ENCODE measurements at places on chromosomes 7 and 10.

DNA sequence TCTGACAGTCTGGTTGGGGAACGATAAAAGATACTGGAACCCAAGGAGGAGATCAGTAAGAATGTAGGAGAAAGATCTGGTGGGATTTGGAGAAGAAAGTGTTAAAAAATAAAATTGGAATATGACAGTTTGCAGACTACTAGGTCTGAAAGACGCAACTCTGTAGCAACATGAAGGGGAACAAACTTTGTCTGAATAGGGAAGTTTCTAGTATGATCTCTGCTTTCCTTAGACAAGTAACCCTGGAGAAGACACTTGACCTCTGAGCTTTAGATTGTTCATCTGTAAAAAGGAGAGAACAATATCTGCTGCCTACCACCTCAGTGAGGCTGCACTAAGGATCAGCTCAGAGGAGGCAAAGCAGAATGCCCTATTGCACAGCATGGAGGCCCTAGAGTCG, 3.0 kb upstream of the PRSS1 start:
- no peak overlapping the region for H3K4me3 ChIP-seq
- H3K27me3 ChIP-seq: no peaks in the 10 kb centered on the region
- DNase-seq: no peak
- H3K36me3 ChIP-seq: no peaks in the 10 kb centered on the region
- H3K27ac ChIP-seq: no peak overlapping the region
- H3K4me1 ChIP-seq: no peaks in the 10 kb centered on the region

DNA sequence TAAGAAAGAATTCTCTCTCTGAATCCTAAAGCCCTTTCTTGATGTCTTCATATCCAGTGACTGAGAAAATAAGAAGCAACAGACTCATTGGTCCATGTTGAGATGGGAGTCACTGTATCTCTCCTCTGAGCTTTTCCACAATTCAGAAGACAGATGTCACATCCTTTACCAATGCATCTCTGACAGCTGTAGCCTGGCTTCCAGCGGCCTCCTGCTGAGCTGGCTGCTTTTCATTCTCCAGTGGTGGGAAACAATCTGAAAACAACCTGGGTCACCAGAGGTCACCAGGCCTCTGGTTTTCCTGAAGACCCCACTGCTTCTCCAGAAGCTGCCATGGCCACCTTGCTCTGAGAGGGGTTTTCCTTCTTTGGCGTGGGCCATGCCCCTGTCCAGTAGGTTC, 18.3 kb upstream of the RPA3 start:
- no peaks in the 10 kb centered on the region for H3K27me3 ChIP-seq
- H3K27ac ChIP-seq: no peak overlapping the region
- no peak for DNase-seq
- no peaks in the 10 kb centered on the region for H3K36me3 ChIP-seq
- H3K4me1 ChIP-seq: no peaks in the 10 kb centered on the region

GRCh38 chr10:660413-660969, 29.0 kb downstream of the DIP2C start:
- H3K4me1 ChIP-seq: peaks cover 3% of the 10 kb centered on the region
- peak overlapping the region; percentile 86 for H3K27ac ChIP-seq
- H3K36me3 ChIP-seq: peaks cover 3% of the 10 kb centered on the region
- DNase-seq: peak; percentile 13
- H3K4me3 ChIP-seq: no peak overlapping the region
- no peaks in the 10 kb centered on the region for H3K27me3 ChIP-seq

- H3K27ac ChIP-seq: peak overlapping the region; percentile 74
- peak overlapping the region; percentile 79 for H3K4me3 ChIP-seq
- peaks cover 11% of the 10 kb centered on the region for H3K36me3 ChIP-seq
- H3K4me1 ChIP-seq: peaks cover 7% of the 10 kb centered on the region
Measured at GRCh38 chr10:79347894-79348639, 798 bp downstream of the PPIF start.

GRCh38 chr10:100183481-100183880, 2.3 kb downstream of the ERLIN1 start:
- peaks cover 12% of the 10 kb centered on the region for H3K4me1 ChIP-seq
- H3K27me3 ChIP-seq: no peaks in the 10 kb centered on the region
- no peak overlapping the region for H3K4me3 ChIP-seq
- no peaks in the 10 kb centered on the region for H3K36me3 ChIP-seq
- peak; percentile 88 for DNase-seq

DNA sequence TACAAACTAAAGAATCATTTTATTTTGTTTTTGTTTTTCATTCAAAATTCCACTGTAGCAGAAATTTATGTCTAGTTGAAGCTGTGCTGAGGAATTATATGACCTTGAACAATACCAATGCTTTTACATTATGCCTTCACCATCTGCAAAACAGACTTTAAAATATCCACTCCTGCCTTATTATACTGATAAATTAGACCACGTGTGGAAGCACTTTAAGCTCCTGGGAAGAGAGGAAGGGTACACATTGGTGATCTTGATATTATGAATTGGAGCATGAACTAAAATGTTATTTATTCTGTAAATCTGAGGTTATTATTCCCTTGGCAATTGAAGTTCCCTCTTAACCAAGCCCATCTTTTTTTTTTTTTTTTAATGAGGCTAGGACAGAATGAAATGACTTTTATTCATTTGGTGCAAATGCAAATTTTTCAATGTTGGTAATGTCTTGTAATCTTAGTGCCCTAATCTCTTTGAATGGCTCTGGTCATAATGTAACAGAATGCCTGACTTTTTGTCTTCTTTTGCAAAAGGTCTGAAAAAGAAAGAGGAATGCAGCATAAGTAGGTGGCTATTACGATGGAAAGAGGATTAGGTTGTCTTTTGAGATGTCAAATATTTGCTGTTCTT, 139.9 kb upstream of the COBL start:
- H3K4me3 ChIP-seq: no peak overlapping the region
- H3K4me1 ChIP-seq: no peaks in the 10 kb centered on the region
- no peaks in the 10 kb centered on the region for H3K36me3 ChIP-seq
- no peak for DNase-seq
- H3K27ac ChIP-seq: no peak overlapping the region
- H3K27me3 ChIP-seq: no peaks in the 10 kb centered on the region

DNA sequence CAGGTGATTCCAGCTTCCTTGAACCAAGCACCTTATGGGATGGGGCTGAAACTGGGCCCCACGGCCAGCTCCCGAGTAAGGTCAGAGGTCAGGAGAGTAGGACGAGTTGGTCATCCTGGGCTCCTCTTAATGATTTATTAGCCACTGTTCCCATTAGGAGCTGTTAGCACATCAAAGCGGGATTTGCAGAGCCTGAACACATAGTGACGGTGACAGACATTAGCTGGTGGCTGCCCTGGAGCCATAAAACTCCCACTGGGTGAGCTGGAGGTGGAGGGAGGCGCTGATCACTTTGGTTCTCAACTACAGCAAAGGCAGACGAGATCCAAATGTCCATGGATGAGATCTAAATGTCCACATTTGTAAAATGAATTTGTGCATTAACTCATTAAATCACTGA, 48.1 kb downstream of the COL13A1 start:
- no peak overlapping the region for H3K27ac ChIP-seq
- no peaks in the 10 kb centered on the region for H3K27me3 ChIP-seq
- H3K4me1 ChIP-seq: no peaks in the 10 kb centered on the region

- no peak overlapping the region for H3K27ac ChIP-seq
- H3K4me3 ChIP-seq: no peak overlapping the region
- H3K4me1 ChIP-seq: no peaks in the 10 kb centered on the region
- no peak for DNase-seq
Measured at GRCh38 chr7:96080027-96080426, 241.9 kb downstream of the SLC25A13 start.

- H3K27me3 ChIP-seq: no peaks in the 10 kb centered on the region
- no peaks in the 10 kb centered on the region for H3K36me3 ChIP-seq
- no peak overlapping the region for H3K27ac ChIP-seq
- DNase-seq: no peak
Measured at GRCh38 chr7:51472873-51473272, 156.3 kb upstream of the COBL start.

GRCh38 chr7:115869190-115869589, 161.4 kb downstream of the TFEC start:
- no peak overlapping the region for H3K27ac ChIP-seq
- no peak overlapping the region for H3K4me3 ChIP-seq
- DNase-seq: no peak
- H3K4me1 ChIP-seq: no peaks in the 10 kb centered on the region

DNA sequence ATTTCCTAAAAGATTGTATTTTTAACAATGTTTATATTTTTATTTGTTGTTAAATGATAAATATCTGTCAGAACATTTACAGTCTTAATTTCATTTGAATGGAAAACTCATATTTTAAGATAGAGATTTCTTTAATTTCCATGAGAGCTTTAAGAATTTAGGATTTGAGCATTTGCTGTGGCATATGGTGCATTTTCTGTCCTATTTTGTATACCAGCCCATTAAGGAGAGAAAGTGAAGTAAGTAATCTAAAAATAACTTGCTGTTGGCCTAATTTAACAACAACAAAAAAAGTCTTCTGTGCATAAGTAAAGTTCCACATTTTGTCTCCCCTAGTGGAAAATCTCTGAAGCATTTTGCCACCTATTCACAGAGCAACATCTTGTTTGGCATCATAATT, 190.9 kb upstream of the PPP1R3A start:
- no peak for DNase-seq

DNA sequence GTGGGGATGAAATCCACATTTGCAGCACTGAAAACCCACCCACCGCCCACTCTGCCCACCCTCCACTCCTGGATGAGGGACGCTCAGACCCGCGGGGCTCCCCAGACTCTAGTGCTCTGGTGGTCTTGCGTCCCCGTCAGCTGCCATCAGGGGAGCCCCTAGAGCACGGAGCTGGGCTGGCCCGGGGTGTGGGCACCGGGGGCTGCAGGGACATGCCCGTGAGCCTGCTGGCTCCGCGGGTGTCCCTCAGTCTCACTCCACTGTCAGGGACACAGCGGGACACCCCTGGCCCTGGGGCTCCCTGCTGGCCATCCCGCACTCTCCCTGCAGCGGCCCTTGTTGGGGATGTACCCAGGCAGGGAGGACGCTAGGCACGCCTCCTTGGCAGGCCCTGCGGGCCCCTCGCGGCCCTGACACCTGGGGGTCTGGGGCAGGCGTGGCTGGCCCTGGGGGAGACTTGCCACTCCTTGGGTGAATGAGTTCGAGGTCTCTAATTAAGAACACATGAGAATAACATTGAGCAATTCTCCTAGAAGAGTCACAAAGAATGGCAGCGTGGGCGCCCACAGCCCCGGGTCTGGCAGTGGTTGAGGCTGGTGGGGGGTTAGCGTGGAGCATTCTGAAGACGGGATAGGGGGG, 64.2 kb downstream of the CFAP46 start:
- H3K27ac ChIP-seq: no peak overlapping the region
- no peak for DNase-seq
- H3K4me1 ChIP-seq: no peaks in the 10 kb centered on the region
- no peak overlapping the region for H3K4me3 ChIP-seq
- no peaks in the 10 kb centered on the region for H3K36me3 ChIP-seq

DNA sequence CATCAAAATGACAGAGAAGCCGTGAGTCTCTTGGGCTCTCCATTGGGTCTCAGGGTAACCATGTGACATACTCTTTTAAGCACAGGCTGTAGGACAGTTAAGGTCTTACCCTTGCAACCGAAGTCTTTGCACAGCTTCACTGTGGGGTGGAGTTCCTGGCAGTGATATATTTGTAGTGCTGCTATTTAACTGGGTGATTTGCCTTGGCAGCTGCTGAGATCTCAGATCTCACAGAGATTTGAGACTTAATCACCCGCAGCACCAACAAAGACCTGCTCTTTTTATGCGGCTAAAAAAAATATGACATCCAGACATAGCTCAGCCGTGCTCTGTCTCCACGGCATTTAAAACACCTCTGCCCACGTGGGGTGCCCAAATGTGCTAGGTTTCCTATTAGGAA, 63.4 kb upstream of the NPTX2 start:
- no peak overlapping the region for H3K27ac ChIP-seq
- no peaks in the 10 kb centered on the region for H3K27me3 ChIP-seq
- H3K4me3 ChIP-seq: no peak overlapping the region
- no peaks in the 10 kb centered on the region for H3K36me3 ChIP-seq
- no peaks in the 10 kb centered on the region for H3K4me1 ChIP-seq

DNA sequence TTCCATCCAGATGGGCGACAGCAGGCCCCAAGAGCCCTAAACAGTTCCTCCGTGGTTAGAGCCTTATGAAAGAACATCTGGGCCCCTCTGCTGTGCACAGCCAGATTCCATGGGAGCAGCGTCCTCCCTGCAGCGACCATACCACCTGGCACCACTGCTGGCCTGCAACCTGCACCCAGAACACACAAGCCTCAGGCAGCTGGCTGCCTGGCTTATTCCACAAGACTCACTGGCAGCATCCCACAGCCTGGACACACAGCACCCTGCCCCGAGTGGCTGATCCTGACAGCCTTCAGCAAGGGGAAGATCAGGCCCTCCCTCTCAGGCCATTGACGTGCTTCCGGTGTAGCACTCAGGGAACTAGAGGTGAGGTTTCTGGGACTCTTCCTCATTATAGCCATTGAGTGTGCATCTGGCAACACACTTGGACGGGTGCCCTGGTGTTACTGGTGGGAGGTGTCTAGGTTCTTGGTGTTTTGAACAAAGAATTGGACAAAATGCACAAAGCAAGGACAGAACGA, 33.7 kb upstream of the ERCC6 start:
- DNase-seq: no peak
- H3K36me3 ChIP-seq: no peaks in the 10 kb centered on the region
- H3K27ac ChIP-seq: no peak overlapping the region

DNA sequence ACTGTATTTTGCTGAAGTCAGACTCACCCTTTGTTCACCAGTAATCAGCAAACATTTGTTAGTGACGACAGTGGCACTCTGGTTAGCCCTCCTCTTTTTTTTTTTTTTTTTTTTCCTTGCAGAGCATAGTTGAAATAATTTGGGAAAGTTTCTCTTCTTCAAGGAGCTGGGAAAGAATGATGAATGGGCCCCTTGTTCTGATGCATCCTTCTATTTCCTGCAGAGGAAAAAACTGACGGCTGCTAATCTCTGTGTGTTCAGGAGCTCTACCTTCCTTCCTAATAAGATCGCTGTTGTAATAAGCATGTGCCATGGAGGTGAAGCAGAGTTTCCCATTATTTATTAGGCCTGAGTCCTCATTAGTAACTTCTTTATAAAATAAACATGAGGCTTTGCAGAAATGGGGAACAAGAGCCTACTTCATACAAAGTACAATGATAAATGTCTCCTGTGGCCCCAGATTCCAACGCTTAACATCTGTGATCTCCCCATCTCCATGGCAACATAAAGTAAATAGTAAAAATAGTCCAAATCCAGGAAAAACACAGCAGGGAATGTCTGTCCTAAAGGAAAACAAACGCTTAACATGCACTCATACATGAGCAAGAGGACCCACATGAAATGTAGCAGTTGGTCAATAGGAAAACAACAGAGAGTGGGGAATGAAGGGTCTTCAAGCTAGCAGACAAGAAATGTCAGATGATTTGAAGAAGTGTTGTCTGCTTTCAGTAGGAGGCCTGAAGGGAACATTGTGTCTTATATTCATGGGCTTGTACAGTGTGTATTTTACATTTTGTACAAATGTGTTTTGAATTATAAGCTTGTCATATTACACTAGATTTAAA, 59.1 kb upstream of the CALD1 start:
- H3K27ac ChIP-seq: no peak overlapping the region
- no peak overlapping the region for H3K4me3 ChIP-seq
- DNase-seq: peak; percentile 27
- H3K36me3 ChIP-seq: no peaks in the 10 kb centered on the region

- no peaks in the 10 kb centered on the region for H3K27me3 ChIP-seq
- no peaks in the 10 kb centered on the region for H3K36me3 ChIP-seq
- no peaks in the 10 kb centered on the region for H3K4me1 ChIP-seq
- H3K27ac ChIP-seq: no peak overlapping the region
- DNase-seq: no peak
Measured at GRCh38 chr10:114905450-114905849, 32.5 kb upstream of the TRUB1 start.

Data from small intestine (tissue), 16 donors.